Large intestine (tissue), 12 donors: ENCODE measurements at places on chromosomes 11 and 22. TPM values are rescaled to one million over a fixed set of nuclear protein-coding genes. Genes with fewer than 3 reads are reported as not detected.
A peak's percentile ranks its signal among the peaks of the same experiment; 100 is the strongest.

DNA sequence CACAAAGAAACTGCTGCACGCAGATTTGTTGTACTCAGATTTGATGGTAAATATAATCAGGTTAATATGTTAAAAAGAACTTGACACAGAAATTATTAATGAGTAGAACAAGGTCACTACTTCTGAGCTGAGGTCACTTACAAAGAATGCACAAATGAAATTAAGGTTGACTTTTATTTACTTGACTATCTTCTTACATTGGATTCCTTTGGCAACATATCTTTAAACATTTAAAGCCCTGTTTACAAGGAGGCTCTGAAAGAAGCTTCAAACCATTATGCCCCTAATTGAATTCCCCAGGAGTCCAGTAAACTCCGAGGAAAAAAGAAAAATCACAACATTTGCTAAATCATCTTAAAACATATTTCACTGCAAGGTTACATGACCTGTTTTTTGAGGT is 245.5 kb downstream of the SOX6 start:
- no peak overlapping the region for H3K4me3 ChIP-seq
- no peaks in the 10 kb centered on the region for H3K27me3 ChIP-seq
- peaks cover 2% of the 10 kb centered on the region for H3K36me3 ChIP-seq
- no peak for DNase-seq

DNA sequence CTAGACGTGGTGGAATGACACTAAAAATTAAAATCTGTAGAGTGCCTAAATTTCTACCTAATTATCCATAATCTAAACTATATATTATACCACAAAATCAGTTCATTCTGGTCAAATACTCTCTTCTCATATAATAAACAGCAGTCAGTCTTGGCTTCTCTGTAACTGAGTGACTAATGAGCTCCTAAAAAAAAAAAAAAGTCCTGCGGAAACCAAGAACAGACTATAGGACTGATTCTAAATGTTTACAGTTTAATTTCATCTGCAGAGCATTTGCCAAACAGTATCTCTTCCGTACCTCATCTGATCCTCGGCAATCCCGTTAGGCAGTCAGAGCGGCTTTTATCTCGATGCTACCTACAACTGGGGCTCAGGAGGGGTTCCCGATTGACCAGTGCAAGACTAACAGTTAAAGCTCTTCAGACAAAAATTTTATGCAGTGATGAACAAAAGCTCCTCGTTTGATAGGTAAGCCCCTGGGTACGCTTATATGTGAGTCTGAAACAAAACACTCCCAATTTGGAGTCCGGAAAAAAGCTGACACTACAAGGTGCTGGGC is 686 bp downstream of the KIF18A start:
- H3K27me3 ChIP-seq, result no peaks in the 10 kb centered on the region
- H3K4me1 ChIP-seq, result peaks cover 12% of the 10 kb centered on the region
- H3K36me3 ChIP-seq, result no peaks in the 10 kb centered on the region
- DNase-seq, result no peak
- peak overlapping the region; percentile 88 for H3K27ac ChIP-seq
- peak overlapping the region; percentile 71 for H3K4me3 ChIP-seq

- H3K36me3 ChIP-seq, result no peaks in the 10 kb centered on the region
- no peaks in the 10 kb centered on the region for H3K27me3 ChIP-seq
- no peaks in the 10 kb centered on the region for H3K4me1 ChIP-seq
- no peak for DNase-seq
- H3K4me3 ChIP-seq, result no peak overlapping the region
Observed at GRCh38 chr22:48957311-48957986, 870.2 kb downstream of the BRD1 start.

DNA sequence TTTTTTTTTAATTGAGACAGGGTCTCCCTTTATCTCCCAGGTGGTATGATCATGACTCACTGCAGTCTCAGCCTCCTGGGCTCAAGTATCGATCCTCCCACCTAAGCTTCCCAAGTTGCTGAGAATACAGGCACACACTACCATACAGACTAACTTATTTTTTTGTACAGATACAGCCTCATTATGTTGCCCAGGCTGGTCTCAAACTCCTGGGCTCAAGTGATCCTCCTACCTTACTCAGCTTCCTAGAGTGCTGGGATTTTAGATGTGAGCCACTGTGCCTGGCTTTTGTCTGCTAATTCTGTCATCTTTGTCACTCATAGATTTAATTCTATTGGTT is 43.5 kb downstream of the CBL start:
- H3K4me3 ChIP-seq, result no peak overlapping the region
- H3K36me3 ChIP-seq, result peaks cover 4% of the 10 kb centered on the region
- H3K4me1 ChIP-seq, result no peaks in the 10 kb centered on the region
- no peak overlapping the region for H3K27ac ChIP-seq

- no peak overlapping the region for H3K4me3 ChIP-seq
- no peak for DNase-seq
- H3K27me3 ChIP-seq, result no peaks in the 10 kb centered on the region
Observed at GRCh38 chr11:25777343-25777742, 554.6 kb upstream of the ANO3 start.

GRCh38 chr11:117932426-117932825 is 3.2 kb upstream of the TMPRSS13 start:
- no peak for DNase-seq
- H3K27ac ChIP-seq, result no peak overlapping the region
- no peaks in the 10 kb centered on the region for H3K36me3 ChIP-seq
- H3K4me1 ChIP-seq, result peaks cover 24% of the 10 kb centered on the region
- H3K4me3 ChIP-seq, result no peak overlapping the region

- H3K4me1 ChIP-seq, result no peaks in the 10 kb centered on the region
- H3K27me3 ChIP-seq, result no peaks in the 10 kb centered on the region
- no peak overlapping the region for H3K27ac ChIP-seq
- no peak overlapping the region for H3K4me3 ChIP-seq
- no peaks in the 10 kb centered on the region for H3K36me3 ChIP-seq
- no peak for DNase-seq
Observed at GRCh38 chr11:31956310-31956709, 134.6 kb upstream of the RCN1 start.

DNA sequence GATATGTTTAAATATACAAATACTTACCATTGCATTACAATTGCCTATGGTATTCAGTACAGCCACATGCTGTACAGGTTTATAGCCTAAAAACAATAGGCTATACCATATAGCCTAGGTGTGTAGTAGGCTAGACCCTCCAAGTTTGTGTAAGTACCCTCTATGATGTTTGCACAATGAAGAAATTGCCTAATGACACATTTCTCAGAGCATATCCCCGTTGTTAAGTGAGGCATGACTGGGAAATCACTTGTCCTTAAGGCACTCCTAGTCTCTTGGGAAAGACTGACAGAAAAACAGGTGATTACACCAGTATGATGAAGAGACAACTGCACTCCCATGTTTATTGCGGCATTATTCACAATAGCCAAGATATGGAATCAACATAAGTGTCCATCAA is 187.2 kb downstream of the SPON1 start:
- DNase-seq, result no peak
- peaks cover 5% of the 10 kb centered on the region for H3K36me3 ChIP-seq
- no peaks in the 10 kb centered on the region for H3K4me1 ChIP-seq
- no peak overlapping the region for H3K4me3 ChIP-seq
- H3K27me3 ChIP-seq, result no peaks in the 10 kb centered on the region

GRCh38 chr11:91857179-91857578 is 367.4 kb upstream of the FAT3 start:
- no peaks in the 10 kb centered on the region for H3K4me1 ChIP-seq
- no peaks in the 10 kb centered on the region for H3K36me3 ChIP-seq
- no peaks in the 10 kb centered on the region for H3K27me3 ChIP-seq
- H3K27ac ChIP-seq, result no peak overlapping the region

DNA sequence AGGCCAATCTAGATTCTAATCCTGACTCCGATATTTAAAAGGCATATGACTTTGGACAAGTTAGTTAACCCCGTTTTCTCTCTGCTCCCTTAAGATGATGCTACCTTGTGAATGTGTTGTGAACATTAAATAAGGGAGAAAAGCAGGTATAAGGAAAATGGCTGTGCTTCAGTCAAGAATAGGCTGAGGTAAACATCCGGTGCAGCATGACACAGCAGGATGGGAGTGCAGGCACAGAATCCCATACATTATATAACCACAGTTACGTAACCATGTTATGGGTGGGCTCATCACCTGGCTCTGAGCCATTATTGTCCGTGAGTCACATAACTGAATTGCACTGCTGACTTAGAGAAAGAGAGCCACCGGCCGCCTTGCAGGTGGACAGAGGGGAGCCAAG is 382.2 kb upstream of the ANO5 start:
- H3K27me3 ChIP-seq, result no peaks in the 10 kb centered on the region
- H3K4me3 ChIP-seq, result no peak overlapping the region
- DNase-seq, result no peak

Gene SCUBE1
- 4.4 TPM for polyA plus RNA-seq

Gene BRSK2
- polyA plus RNA-seq, result 14.7 TPM

Gene CSRP3
- polyA plus RNA-seq, result 0.67 TPM
